ENCODE measurements at places on chromosomes 3 and 15.

DNA sequence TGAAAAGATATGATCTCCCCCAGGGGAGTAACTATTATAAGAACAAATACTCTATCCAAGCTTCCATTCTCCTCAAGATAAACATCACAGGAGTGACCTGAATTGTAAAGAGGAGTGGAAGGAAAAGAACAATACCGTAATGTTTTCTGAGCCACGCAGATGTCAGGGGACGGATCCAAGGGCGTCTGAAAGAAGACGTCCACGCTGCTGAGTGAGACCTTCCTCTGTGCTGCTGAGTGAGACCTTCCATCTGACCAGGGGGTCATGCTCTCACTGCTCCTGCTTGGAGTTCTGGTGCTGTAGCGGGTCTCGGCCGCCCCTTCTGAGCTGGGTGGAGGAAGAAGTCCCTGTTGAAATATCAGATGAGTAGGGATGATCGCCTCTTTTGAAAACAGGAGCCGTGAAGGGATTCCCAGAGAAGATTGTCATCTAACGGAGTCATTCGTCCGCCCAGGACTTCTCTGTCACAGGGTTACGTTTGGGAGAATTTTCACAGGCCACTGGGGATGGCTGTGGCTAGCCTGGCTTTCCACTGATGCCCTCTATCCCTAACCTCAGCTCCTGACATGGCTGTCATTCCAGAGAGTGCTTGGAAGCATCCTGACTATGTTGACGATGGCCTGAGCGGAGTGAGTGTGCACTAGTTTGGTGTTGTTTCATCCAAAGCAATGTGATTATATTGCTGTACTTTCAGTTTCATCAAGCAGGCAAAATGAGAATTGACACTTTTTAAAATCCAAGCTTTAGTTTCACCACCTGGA lies 184.9 kb downstream of the APBA2 start:
- no peak for ATAC-seq
- no peaks in the 10 kb centered on the region for H3K36me3 ChIP-seq
- no peaks in the 10 kb centered on the region for H3K4me1 ChIP-seq

DNA sequence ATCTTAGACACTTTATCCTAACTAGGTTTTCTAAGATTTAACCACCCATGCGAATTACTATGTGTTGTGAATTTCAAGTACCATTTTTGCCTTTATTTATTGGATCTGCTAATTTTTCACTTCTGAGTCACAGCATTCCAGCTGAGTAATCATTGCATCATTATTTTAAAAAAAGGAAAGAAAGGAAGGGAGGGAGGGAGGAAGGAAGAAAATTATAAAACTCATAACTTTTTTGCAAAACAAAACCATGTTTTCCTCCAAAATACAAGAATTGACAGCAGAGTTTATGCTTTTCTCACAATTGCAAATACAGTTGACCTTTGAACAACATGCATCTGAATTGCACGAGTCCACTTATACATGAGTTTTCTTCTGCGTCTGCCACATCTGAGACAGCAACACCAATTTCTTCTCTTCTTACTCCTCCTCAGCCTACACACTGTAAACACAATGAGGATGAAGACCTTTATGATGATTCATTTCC lies 651.4 kb upstream of the NECTIN3 start:
- H3K36me3 ChIP-seq = no peaks in the 10 kb centered on the region
- ATAC-seq = no peak
- no peak overlapping the region for H3K4me3 ChIP-seq
- H3K27me3 ChIP-seq = no peaks in the 10 kb centered on the region
- no peak overlapping the region for H3K27ac ChIP-seq
- H3K4me1 ChIP-seq = no peaks in the 10 kb centered on the region

GRCh38 chr15:92049290-92049989 lies 195.9 kb downstream of the SLCO3A1 start:
- H3K27me3 ChIP-seq = no peaks in the 10 kb centered on the region
- H3K4me1 ChIP-seq = peaks cover 20% of the 10 kb centered on the region
- no peak for ATAC-seq
- no peak overlapping the region for H3K4me3 ChIP-seq

- peak overlapping the region; percentile 49 for H3K4me3 ChIP-seq
- no peaks in the 10 kb centered on the region for H3K27me3 ChIP-seq
- H3K36me3 ChIP-seq = peaks cover 80% of the 10 kb centered on the region
- peak; percentile 33 for ATAC-seq
These were observed 4.4 kb downstream of the SH3BP5 start for GRCh38 chr3:15327941-15328340.

DNA sequence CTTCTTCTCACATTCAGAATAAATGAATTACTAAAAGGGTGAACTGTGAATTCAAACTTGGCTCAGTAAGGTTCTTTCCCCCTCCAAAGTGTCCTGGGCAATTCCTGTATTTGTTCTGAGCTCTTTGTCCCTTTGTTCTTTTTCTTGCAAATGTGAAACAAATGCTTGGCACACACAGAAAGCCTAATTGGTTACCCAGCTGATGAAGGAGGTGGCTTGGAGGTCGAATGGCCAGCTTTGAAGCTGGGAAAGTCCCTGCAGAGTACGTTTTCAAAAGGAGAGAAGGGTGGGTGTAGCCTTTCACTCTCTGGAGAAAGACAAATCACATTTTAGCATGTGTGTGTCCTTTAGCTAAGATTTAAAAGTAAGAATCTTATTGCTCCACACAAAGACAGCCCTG lies 154.4 kb downstream of the PEX5L start:
- no peaks in the 10 kb centered on the region for H3K4me1 ChIP-seq
- peak; percentile 39 for ATAC-seq
- no peaks in the 10 kb centered on the region for H3K36me3 ChIP-seq
- H3K27me3 ChIP-seq = peaks cover 17% of the 10 kb centered on the region
- H3K4me3 ChIP-seq = no peak overlapping the region
- no peak overlapping the region for H3K27ac ChIP-seq

DNA sequence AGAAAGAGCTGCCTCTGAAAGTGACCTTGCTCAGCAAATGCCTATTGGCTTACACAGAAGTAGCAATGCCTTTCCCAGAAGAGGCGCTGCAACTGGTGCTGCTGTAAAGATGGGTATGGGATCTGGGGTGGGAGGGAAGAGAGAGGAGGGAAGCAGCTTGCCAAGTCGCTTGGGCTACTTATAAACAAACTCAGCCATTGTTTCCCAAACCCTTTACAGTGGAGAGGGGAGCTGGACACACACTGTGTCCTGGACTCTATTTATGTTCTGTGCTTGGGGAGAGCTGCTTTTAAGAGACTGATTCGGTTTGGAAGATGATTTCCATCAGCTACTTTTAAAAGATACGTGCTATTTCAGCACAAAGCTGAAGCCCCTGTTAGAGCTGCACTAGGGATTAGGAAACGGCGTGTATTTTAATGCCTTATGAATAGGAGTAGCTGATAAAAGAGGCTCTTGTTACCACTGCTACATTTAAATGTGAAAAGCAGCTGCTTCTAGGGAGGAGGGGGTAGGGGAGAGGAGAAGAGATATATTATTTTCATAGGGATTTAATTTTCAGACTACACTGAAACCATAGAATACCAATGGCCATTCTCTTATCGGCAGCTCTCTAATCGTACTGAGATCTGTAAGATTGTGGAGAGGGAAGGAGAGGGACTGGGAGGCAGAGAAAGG lies 440.6 kb downstream of the MCTP2 start:
- ATAC-seq = no peak
- H3K4me1 ChIP-seq = no peaks in the 10 kb centered on the region
- H3K36me3 ChIP-seq = no peaks in the 10 kb centered on the region
- no peak overlapping the region for H3K4me3 ChIP-seq
- no peak overlapping the region for H3K27ac ChIP-seq

GRCh38 chr3:105905328-105905727 lies 36.5 kb upstream of the CBLB start:
- H3K4me1 ChIP-seq = no peaks in the 10 kb centered on the region
- H3K27ac ChIP-seq = no peak overlapping the region
- ATAC-seq = no peak
- no peaks in the 10 kb centered on the region for H3K36me3 ChIP-seq

GRCh38 chr3:138432576-138433240 lies 1.7 kb upstream of the ESYT3 start:
- H3K4me3 ChIP-seq = peak overlapping the region; percentile 73
- no peak for ATAC-seq
- H3K27me3 ChIP-seq = peaks cover 38% of the 10 kb centered on the region
- no peaks in the 10 kb centered on the region for H3K4me1 ChIP-seq
- no peak overlapping the region for H3K27ac ChIP-seq
- H3K36me3 ChIP-seq = no peaks in the 10 kb centered on the region

- H3K4me1 ChIP-seq = no peaks in the 10 kb centered on the region
- peaks cover 28% of the 10 kb centered on the region for H3K27me3 ChIP-seq
- H3K4me3 ChIP-seq = no peak overlapping the region
- peak; percentile 52 for ATAC-seq
These were observed 17.1 kb downstream of the CTXND1 start for GRCh38 chr15:80234883-80235282.

DNA sequence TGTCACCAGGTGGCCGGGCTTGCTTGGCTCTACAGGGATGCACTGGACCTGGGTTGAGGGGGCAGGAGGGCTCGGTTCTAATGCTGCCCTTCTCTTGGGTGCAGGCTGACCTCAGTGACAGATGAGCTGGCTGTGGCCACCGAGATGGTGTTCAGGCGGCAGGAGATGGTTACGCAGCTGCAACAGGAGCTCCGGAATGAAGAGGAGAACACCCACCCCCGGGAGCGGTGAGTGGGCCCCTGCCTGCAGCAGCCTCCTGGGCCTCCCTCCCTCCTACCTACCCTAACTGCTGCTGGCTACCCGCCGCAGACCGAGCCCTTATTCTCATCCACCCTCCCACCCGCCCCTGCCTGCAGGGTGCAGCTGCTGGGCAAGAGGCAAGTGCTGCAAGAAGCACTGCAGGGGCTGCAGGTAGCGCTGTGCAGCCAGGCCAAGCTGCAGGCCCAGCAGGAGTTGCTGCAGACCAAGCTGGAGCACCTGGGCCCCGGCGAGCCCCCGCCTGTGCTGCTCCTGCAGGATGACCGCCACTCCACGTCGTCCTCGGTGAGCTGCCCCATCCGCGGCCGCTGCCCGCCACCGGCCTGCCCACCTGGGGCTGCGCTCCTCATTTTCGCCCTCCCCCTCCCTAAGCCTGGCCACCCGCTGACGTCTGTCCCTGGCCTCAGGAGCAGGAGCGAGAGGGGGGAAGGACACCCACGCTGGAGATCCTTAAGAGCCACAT lies 5.6 kb downstream of the FES start:
- no peaks in the 10 kb centered on the region for H3K27me3 ChIP-seq
- peaks cover 91% of the 10 kb centered on the region for H3K36me3 ChIP-seq
- peaks cover 5% of the 10 kb centered on the region for H3K4me1 ChIP-seq
- H3K4me3 ChIP-seq = no peak overlapping the region

All from activated T-helper 17 cell treated with anti-CD3 and anti-CD28 coated beads, Interleukin-2, amount 50 U/mL, for 72 hours (primary cell).